ENCODE measurements at places on chromosomes 3 and 15.

DNA sequence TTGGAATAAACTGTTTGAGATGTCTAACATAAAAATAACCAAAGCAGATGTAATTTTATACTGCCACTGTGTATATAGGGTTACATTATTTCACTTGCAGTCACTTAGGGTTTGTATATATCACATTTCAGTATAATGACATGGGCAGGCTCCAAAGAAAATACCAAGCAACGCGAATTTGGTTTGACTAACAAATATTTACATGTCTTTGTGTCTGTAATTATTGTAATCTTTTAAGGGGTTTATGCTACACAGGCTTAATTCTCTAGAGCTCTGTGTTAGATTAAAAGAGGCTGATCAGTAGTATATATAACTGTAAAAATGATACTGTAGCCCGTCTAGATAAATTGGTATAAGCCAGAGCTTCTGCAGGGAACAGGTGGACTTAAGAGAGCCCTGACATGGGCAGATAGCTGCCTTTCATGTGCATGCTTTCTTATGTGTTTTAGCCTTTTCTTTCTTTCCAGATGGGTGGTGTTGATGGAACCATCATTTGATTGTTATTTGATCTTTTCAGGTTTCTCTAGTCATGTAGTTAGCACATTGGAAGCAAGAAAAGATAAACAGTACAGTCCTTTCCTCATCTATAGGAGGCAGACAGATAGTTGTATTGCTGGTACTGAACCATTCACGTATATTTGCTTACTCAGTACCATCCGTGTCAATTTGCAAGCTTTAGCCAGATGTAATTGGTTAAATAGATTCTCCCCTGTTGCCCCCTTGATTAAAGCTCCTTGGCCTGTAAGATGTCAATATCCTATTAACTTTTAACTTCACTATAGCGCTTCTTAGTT lies 86.1 kb downstream of the GALK2 start:
- DNase-seq = no peak

- no peak for DNase-seq
Measured at GRCh38 chr15:63223463-63223862, 34.1 kb downstream of the RAB8B start.

DNA sequence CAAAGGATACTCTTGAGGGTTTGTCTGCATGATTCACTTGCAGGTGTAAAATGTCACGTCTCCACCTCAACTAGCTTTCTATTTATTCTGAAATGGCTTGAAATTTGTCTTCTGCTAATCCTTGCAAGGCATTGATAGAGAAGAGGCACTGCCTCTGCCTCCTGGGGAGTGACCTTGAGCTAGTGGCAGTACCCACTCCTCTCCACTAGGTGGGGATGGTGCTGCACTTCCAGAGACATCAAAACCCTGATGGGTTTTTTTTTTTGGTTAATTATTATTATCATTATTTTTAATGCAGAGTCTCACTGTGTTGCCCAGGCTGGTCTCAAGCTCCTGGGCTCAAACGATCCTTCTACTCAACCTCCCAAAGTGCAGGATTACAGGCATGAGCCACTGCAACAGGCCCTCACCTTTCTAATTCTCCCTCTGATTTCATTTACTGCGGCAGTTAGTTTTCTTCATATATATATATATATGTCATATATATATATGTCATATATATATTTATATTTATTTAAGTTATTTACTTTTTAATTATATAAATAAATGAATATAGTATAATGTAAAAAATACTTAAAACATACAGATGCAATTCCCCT lies 117.6 kb upstream of the EIF1B start:
- no peak for DNase-seq

DNA sequence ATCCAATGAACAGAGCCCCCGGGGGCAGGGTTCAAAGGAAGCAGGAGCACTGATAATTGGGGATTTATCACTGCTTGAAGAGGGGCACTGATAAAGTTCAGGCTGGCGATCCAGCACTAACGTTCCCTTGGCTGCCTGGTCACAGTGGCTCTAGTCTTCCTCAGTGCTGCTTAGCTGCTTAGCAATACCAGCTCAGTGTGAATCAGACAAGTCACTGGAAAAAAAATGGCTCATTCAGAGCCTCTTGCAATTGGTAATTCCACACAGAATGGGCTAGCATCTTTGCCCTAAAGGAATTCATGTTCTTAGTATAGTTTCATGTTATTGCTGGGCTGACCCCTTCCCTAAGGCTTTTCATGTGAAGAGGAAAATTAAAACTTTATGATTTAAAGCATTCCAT lies 95.7 kb upstream of the SLC2A2 start:
- no peak for DNase-seq

DNA sequence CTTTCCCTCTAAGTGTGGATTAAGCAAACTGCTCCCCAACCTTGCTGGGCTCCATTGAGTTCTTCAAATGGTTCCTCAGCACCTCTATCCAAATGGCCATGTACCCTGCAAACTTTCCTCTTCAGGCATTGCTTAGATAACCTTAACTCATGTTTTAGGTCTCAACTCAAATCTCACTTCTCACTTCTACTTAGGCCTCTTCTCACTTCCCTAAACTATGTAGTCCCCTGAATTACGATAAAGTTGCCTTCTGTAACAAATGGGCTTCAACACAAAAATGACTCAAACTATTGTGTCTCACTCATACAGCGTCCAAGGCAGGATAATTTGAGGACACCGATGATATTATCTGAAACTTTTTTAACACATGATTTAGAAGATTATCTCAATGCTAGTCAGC lies 62.4 kb upstream of the STAC start:
- no peak for DNase-seq

DNA sequence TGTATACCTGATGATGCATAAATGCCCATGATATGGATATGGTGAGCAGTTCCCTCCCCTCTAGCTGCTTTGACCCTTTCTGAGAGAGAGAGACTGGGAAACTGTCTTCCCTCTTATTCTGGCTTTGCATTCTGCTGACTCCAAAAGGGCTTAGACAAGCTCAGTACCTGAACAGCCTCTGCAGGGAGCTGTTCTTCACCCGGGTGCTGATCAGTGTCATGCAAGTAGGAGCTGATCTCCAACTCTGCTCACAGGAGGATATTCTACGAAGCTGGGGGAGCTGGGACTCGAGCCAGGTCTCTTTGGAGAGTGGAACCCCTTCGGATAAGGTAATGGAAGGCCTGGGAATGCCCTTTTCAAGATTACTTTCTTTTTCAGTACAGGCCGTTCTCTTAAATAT lies 237.1 kb downstream of the RYR3 start:
- no peak for DNase-seq

- DNase-seq = no peak
Measured at GRCh38 chr3:149042789-149043386, 43.4 kb downstream of the HLTF start.

GRCh38 chr3:18919158-18919557 lies 229.2 kb upstream of the KCNH8 start:
- no peak for DNase-seq

DNA sequence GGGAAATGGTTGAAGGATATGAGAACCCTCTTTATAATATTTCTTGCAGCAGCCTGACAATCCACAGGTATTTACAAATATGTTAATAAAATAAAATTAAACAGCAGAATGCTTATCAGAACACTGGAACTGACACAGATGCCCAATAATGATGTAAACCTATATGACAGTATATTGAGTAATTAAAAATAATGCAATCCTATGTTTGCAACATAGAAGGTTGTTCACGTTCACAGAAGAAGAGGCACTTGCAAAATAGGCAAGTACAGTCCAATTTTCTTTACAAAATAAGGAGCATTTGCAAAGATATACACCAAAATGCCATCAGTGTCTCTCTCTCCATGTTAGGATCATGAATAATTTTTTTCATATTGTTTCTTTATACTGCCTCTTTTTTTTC lies 397.0 kb upstream of the WNT5A start:
- no peak for DNase-seq

- DNase-seq = no peak
Measured at GRCh38 chr3:21888656-21889055, 137.6 kb upstream of the ZNF385D start.

DNA sequence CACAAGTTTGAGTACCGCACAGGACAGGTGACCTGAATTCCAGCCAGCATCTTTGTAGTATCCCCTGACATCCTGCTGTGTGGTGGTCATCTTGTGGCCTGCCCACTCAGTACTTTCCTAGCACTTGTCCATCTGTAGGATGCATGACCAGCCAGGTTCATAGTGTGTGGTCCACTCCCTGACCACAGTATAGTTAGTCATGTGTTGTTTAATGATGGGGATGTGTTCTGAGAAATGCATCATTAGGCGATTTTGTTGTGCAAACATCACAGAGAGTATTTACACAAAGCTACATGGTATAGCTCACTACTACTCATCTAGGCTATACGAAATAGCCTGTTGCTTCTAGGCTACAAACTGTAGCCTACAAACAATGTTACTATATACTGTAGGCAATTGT lies 16.9 kb upstream of the RBPMS2 start:
- no peak for DNase-seq

DNA sequence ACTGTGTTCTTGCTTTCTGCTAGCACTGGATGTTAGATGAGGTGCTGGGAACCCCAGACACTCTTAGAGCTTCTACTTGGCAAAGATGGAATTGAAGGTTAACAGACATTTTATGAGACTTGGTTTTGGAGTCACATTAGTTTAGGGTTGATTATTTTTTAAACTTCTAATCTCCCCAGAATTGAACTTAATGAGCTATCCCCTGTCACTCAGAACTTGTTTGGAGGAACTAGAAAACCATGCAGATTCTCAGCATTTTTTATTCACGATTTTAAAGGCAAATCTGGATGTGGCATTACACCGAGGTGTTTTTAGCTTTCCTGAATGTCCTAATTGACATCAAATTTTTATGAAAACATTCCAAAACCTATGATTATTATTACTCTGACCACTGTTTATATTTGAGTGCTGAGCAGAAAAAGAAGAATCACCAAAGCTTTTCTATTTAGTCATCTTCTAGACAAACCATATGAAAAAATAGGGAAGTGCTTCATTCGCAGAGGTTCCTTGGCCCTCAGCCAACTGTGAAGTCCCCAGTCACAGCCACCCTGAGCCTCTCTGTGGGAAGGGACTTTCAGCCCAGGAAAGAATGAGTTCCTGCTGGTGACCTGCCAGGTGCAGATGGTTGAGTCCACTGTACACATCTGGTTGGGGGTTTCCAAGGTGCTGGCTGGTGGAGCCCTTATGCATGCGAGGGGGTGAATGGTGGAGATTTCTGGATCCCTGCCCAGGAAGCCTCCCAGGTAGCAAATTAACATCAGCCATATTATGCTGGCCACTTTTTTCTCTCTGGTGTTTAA lies 196.0 kb upstream of the TOPAZ1 start:
- DNase-seq = no peak

DNA sequence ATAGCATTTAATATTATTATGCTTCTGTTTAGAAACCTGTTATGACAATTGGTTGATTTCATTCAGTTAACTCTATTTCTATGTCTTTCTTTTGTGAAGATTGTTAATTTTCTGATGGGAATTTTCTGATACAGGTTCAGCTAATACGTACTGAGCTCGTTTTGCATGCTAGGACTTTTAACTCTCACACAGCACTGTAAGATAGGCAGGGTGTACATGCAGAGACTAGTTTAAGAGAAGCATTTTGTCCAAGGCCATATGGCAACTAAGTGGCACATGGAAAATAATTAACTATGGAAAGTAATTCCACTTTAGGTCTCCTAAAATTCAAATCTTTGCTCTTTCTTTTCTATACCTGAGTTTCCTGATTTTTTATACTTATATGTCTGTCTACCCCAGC lies 81.9 kb downstream of the IL1RAP start:
- DNase-seq = no peak

- no peak for DNase-seq
Measured at GRCh38 chr3:63814237-63814636, 4.9 kb upstream of the C3orf49 start.

DNA sequence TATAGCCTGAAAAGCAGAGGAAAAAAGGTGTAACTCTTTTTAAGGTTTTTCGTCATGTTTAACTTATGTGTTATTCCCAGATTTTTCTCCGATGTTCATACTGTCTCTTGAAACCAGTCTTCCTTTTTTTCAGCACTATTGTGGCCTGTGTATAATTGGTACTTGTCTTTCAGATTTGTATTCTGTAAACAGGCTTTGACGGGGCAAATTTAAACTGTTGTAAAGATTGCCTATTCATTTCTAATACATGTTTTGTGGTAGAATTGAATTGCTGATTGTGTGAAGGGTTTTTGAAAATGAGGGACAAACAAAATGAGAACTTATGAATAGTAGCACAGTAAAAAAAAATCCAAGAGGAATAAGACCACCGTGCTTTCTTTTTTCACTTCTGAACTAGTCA lies 33.6 kb downstream of the AKAP13 start:
- DNase-seq = no peak

DNA sequence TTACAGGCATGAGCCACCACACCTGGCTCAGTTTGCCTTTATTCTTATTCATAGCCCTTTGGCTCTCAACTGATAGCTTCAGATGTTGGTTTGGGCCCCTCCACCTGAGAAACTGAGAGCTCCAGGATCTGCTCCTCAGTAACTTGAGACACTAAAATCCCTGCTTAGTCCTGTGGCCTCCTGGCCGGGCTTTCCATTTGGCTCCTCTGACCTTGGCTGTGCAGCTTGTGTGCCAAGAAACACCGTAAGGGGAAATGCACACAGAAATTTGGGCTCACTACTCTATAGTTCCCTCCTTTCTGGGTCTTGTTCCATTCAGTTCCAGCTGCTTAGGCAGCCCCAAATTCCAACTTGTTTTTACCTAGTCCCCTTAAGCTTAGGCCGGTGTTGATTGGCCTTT lies 24.9 kb downstream of the NIPA2 start:
- no peak for DNase-seq

- no peak for DNase-seq
Measured at GRCh38 chr3:142118911-142119310, 30.4 kb downstream of the TFDP2 start.

DNA sequence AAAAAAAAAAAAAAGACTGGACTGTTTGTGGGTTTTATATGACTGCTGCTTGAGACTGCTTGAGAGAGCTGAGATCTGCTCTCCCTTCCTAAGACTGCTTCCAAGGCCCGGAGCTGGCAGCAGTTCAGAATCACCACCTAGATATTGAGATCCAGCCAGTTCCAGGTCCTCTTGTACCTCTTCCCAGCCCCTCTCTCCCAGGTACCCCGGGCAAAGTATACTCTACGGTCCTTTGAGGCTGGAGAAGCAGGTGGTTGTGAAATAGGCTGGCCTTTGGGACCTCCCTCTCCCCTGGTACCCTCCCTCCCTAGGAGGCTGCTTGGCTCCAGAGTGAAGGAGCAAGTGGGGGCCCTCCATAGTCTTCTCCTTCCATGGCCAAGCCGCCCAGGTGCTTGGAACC lies 12.6 kb upstream of the BAHD1 start:
- no peak for DNase-seq

- no peak for DNase-seq
Measured at GRCh38 chr3:98612587-98612986, 19.2 kb upstream of the CPOX start.

DNA sequence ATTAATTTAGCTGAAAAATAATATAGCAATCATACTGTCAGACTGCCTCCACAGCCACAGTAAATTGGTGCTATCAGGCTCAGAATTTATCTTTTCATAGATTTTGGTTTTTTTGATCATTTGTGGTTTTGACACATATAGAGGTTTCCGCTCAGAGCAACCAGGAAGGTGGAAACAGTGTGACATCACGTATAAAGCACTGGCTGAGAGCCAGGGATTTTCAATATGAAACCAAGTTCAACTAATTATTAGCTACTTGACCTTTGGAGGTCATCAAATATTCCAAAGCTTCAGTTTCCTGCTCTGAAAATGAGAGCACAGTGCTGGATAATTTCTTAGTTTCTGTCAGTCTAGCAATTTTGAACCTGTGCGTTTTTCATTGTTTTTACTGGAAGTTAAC lies 433.8 kb upstream of the SUCLG2 start:
- DNase-seq = no peak

- no peak for DNase-seq
Measured at GRCh38 chr15:64182859-64183370, 20.1 kb upstream of the PPIB start.

Measured in urinary bladder (tissue), 4 donors.